ENCODE measurements at places on chromosomes 6 and 20.

GRCh38 chr6:67898875-67899274 is 736.2 kb upstream of the ADGRB3 start:
- DNase-seq = no peak

- no peak for DNase-seq
These were observed 511.1 kb upstream of the MAP3K7 start for GRCh38 chr6:91098006-91098405.

GRCh38 chr6:119978274-119978889 is 628.8 kb upstream of the MAN1A1 start:
- DNase-seq = no peak

- DNase-seq = no peak
These were observed 19.5 kb upstream of the EDN1 start for GRCh38 chr6:12270551-12271230.

GRCh38 chr6:8137529-8137939 is 35.2 kb upstream of the EEF1E1 start:
- DNase-seq = no peak

Measured in hippocampal formation (tissue), 2 donors.